ENCODE measurements at places on chromosomes 4 and X.

- no peak for DNase-seq
Measured at GRCh38 chr4:179248821-179249220, 1806.6 kb upstream of the AGA start.

DNA sequence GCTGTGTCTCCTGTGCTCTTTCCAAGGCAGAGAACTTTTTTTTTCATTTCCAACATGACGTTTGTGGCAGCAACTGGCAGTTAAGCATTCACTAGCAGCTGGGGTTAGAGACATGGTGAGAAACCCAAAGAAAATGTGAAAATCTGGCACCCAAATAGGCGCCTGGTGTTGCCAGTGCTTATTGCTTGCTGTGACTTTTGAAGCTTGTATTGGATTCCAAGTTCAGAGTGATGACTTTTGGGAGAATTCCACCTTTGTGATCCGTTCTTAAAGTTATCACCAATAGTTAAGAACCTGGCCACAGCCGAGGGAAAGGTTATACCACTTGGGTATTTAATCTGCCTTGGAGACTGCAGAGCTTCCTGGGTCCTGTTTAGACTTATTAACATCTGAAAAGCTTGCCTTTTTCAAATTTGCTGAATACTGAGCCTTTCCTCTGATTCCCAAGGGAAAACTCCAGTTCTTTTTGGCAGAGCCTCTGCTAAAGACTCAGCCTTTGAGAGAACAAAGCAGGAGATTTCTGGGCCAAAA is 101.0 kb downstream of the OPHN1 start:
- DNase-seq, result no peak

- DNase-seq, result peak; percentile 46
Measured at GRCh38 chr4:173318648-173319211, 15.4 kb downstream of the HMGB2 start.

DNA sequence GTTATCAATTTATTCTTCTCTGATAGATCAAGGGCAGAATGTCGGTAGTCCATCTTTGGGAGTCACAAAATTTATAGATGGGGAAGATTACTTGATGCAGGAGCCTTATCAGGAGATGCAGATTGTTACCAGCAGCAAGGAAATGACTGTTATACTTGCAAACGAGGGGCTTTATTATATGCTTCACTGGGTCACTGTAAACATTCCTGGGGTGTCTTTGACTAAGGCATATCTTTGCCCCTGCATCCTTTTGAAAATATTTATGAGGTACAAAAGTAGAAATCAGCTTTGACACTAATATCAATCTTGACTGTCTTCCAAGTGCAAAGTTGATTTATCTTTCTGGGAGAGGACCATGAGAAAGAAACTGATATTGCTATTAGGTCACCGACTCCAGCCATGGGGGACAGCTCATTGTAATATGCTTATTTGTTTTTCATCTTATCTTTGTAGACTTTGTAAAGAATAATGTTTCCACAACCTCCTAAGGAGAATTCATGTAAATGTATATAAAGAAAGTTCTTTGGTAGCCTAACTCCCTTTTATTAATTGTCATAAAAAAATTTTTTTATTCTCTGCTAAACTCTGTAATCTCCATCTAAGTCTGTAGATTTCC is 177.3 kb upstream of the EMCN start:
- DNase-seq, result no peak

DNA sequence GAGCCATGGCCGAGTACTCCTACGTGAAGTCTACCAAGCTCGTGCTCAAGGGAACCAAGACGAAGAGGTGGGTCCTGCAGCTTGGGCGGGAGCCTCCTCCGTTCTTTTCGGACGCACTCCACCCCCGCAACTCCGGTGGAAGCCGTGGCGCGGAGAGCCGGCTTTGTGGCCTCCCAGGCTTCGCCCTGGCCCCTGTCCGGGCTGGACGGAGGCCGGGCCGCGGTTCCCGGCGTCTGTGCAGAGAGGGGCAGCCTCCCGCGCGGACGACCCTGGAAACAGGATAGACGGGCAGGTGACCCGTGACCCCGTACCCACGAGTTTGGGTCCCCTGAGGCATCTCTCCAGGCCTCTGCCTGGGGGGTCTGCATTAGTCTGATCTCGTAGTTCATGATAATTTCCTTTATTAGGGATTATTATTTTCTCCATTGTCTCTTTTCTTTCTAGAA is 356 bp downstream of the FRG1 start:
- no peak for DNase-seq

GRCh38 chrX:136780763-136781162 is at the start of gene ARHGEF6:
Gene ARHGEF6 (minus strand): TSS chrX:136780932. CDS start chrX:136780882, 50 bp downstream.
- no peak for DNase-seq

GRCh38 chr4:22179124-22179874 is 230.7 kb upstream of the KCNIP4 start:
- DNase-seq, result no peak

- DNase-seq, result no peak
Measured at GRCh38 chrX:11837437-11837836, 79.4 kb downstream of the MSL3 start.

DNA sequence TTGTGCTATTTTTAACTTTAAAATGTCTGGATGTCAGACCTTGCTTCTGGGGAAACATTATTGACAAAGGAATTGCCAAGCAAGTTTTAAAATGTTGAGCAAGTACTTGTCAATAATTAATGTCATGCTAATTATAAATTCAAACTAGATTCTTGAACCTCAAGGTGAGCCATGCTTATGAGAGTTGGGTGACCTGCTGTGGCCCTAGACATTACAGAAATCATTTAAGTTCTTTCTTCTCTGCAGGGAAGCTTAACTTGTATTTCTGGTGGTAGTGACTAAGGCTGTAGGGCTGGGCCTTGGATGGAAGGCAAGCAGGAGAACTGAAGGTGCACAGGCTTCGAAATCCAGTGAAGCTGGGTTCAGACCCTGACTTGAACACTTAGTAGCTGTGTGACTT is 14.8 kb upstream of the UCHL1 start:
- DNase-seq, result no peak

DNA sequence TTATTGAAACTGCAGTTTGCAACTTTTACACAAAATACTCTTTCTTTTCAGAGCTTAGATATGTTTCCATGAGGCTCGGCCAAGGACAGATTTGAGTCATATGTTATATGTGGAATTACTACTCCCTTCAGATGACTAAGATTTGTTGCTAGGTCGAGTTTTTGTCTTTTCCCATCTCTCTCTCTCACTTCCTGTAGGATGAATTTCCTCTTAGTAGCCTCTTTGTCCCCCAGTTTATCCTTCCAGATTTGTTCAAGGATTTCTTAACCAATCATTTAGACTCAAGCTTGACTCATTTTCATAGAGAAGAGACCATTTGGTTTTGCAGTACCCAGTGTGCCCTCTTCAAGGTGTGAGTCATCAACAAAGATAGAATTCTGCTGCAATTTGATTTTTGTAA is 209.2 kb downstream of the GLUD2 start:
- DNase-seq, result no peak

- peak; percentile 30 for DNase-seq
Measured at GRCh38 chrX:109902665-109903064, 100.2 kb upstream of the TMEM164 start.

GRCh38 chr4:11704186-11704830 is 275.6 kb upstream of the HS3ST1 start:
- no peak for DNase-seq

DNA sequence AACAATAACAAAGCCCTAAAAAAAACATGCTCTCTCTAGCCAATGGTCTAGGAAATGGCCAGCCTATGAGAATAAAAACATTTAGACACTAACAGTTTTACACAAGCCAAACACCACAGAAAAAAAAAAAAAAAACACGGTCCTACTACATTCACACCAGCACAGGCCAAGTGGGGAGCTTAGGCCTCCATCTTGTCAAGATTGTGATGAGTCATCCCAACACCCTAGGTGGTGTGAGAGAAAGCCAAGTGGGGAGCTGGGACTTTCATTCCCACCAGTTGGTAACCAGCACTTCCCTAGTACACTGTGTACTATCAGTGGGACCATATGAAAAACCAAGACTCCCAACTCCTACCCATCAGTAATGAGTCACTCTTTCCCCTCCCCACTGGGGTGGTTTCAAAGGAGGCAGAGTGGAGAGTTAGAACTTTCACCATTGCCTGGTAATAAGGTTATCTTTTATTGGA is 95.6 kb downstream of the ADAMTS3 start:
- DNase-seq, result no peak

- no peak for DNase-seq
Measured at GRCh38 chr4:92059615-92060014, 244.2 kb upstream of the GRID2 start.

DNA sequence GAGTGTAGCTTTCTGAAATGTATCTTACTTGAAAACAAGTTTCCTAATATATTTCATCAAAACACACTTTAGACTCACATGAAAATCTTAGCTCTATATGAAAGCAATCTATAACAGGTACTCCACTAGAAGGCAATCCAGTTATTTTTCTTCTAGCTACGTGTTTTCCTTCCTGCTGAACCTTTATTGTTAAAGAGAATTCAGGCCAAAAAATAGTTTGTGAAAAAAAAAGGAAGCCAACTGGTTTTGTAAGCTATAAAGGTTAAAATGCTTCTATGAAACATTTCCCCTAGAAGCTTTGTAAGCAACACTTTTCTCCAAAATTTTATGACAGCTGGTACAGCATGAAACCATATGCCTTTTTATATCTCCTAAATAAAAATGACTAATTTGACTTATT is 304.7 kb upstream of the DIAPH2 start:
- no peak for DNase-seq

GRCh38 chr4:158295053-158295452 is 84.8 kb downstream of the TMEM144 start:
- DNase-seq, result no peak

- no peak for DNase-seq
Measured at GRCh38 chrX:130560544-130560943, 158.8 kb downstream of the RBMX2 start.

Data from NCI-H82 (cell line).